Keratinocyte (primary cell): ENCODE measurements at places on chromosomes 3 and 15.

DNA sequence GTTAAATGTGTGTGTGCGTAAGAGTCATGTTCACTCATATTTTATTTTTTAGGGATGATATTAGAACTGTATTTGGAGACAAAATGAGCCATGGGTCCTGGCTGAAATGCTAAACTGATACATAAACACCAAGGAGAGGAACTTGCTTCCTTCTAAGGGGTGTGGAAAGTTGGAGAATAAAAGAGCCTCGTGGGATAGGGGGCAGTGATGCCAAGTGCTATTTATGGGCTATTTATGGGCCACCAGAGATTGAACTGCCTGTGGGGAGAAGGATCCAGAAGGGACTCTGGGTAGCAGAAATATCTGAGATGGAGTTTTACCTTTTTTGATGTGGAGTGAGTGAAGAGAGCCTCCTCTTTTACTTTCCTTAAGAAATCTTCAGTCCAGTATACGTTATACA, 1.8 kb upstream of the ARNT2 start:
- DNase-seq = no peak
- H3K4me3 ChIP-seq = no peak overlapping the region
- no peak overlapping the region for H3K27ac ChIP-seq
- no peaks in the 10 kb centered on the region for H3K36me3 ChIP-seq

DNA sequence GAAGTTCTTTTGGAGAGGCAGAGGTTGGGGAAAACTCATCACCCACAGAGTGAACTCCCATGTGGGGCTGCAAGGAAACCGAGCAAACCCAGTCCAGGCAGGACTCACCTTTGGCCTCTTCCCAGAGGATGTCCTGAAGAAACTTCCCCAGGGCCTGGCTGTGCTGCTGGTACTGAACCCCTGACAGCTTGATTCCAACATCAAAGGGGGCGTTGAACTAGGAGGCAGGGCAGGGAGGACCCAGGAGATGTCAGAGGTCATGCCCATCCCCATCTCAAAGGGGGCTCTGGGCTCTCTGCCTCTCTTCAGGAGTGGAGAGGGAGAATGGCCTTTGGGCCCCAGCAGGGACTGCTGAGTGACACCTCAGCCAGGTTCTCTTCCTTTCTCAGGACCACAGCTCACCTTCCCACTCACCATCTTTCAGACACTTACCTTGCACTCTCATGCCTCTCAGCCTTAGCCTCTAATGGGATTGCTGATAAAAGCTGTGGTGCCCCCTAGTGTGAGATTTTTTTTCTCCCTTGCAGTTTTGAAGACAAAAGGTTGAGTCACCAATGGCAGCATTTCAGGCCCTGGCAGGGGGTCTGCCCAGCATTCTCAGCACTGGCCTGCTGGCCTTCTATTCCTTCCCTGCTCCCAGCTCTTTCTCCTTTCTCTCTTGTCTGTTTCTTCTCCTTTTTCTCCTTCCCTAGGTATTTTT, 6.0 kb downstream of the GHRL start:
- no peak overlapping the region for H3K27ac ChIP-seq
- H3K4me3 ChIP-seq = no peak overlapping the region
- peaks cover 8% of the 10 kb centered on the region for H3K36me3 ChIP-seq
- DNase-seq = no peak
- peaks cover 5% of the 10 kb centered on the region for H3K4me1 ChIP-seq
- H3K27me3 ChIP-seq = no peaks in the 10 kb centered on the region

- no peaks in the 10 kb centered on the region for H3K36me3 ChIP-seq
- H3K4me1 ChIP-seq = no peaks in the 10 kb centered on the region
- DNase-seq = no peak
- no peaks in the 10 kb centered on the region for H3K27me3 ChIP-seq
- no peak overlapping the region for H3K27ac ChIP-seq
- no peak overlapping the region for H3K4me3 ChIP-seq
Observed at GRCh38 chr3:35305406-35305805, 333.9 kb upstream of the ARPP21 start.

DNA sequence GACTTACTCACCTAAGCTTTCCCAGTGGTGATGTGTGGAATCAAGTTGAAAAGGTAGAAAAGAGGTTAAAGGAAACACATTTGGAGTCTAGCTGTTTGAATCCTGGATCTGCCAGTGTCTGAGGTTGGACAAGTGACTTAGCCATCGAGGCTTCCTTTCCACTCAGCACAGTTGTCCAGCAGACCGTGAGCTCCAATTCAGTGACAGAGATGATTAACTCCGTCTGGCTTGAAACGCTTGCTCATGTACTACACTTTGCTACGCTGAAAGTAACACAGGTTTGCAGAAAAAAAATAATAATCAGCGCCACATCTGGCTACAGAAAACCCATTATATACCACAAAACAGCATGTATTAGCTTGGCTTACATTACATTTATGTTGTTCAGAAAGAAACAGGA, 364.9 kb upstream of the MCTP2 start:
- no peaks in the 10 kb centered on the region for H3K27me3 ChIP-seq
- no peak overlapping the region for H3K27ac ChIP-seq
- H3K4me3 ChIP-seq = no peak overlapping the region
- DNase-seq = no peak

DNA sequence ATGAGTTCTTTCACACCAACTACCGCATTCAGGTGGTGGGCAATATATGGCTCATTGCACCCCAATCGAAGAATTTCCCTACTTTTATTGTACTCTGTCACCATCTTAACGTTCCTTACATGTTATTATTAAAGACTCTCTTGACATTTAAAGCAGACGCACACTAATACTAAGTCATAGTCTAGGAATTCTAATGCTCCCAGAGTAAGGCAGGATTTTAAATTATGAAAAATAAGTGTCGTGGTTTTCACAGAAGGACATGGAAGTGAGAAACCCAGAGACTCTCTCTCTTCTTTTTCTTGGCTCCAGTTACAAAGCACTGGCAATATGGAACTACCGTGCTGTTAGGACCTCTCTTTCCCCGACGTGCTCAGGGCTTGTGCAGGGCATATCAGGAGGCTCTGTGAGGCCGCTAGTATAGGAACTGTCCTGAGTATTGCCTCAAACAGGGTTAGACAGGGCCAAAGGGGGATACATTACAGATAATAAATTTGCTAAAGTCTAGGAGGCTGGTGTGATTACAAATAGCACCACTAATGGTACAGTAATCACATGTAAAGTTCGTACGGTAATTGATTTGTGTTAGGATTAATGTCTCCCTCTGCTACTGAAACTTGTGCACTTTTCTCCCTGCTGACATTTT, 590.8 kb downstream of the FOXP1 start:
- H3K27me3 ChIP-seq = no peaks in the 10 kb centered on the region
- no peak overlapping the region for H3K27ac ChIP-seq
- no peak overlapping the region for H3K4me3 ChIP-seq
- H3K4me1 ChIP-seq = peaks cover 27% of the 10 kb centered on the region
- H3K36me3 ChIP-seq = no peaks in the 10 kb centered on the region

DNA sequence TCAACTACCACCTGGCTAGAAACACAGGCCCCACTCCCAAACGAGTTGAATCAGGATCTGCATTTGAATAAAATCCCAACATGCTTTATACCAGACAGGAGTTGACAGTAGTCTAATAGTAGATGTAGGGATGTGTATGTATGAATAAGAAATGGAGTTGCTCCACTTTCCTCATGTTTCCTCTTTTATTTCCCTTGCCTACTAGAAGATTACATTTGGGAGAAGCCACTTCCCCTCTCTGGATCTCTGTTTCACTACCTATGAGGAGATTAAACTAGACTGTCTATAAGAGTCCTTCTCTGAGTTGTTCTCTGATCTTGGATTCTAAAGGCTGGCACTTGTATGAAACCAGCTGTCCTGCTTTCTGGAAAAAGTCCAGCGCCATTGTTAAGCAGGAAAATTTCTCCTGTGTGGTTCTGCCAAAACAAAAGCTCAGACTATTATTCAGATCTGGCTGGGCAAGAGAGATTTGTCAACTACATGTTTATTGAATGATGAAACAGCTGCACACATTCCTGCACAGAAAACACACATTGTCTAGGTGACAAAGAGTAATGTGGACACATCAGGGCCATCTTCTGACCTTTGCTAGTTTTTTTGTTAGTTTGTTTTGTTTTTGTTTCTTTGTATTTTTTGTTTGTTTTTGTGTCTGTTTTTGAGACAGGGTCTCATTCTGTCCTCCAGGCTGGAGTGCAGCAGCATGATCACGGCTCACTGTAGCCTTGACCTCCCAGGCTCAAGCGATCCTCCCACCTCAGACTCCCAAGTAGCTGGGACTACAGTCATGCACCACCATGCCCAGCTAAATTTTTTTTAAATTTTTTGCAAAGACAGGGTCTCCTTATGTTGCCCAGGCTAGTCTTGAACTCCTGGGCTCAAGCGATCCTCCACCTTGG, 29.9 kb downstream of the ACP3 start:
- peak; percentile 44 for DNase-seq
- H3K36me3 ChIP-seq = no peaks in the 10 kb centered on the region
- no peaks in the 10 kb centered on the region for H3K27me3 ChIP-seq
- peaks cover 15% of the 10 kb centered on the region for H3K4me1 ChIP-seq
- H3K4me3 ChIP-seq = no peak overlapping the region

- H3K36me3 ChIP-seq = no peaks in the 10 kb centered on the region
- H3K4me3 ChIP-seq = no peak overlapping the region
- no peaks in the 10 kb centered on the region for H3K4me1 ChIP-seq
- H3K27me3 ChIP-seq = no peaks in the 10 kb centered on the region
Observed at GRCh38 chr3:27079427-27080257, 289.5 kb downstream of the NEK10 start.

- no peaks in the 10 kb centered on the region for H3K36me3 ChIP-seq
- no peak overlapping the region for H3K4me3 ChIP-seq
- DNase-seq = no peak
- H3K4me1 ChIP-seq = peaks cover 4% of the 10 kb centered on the region
- no peak overlapping the region for H3K27ac ChIP-seq
Observed at GRCh38 chr3:121752772-121753171, 3.2 kb upstream of the GOLGB1 start.

DNA sequence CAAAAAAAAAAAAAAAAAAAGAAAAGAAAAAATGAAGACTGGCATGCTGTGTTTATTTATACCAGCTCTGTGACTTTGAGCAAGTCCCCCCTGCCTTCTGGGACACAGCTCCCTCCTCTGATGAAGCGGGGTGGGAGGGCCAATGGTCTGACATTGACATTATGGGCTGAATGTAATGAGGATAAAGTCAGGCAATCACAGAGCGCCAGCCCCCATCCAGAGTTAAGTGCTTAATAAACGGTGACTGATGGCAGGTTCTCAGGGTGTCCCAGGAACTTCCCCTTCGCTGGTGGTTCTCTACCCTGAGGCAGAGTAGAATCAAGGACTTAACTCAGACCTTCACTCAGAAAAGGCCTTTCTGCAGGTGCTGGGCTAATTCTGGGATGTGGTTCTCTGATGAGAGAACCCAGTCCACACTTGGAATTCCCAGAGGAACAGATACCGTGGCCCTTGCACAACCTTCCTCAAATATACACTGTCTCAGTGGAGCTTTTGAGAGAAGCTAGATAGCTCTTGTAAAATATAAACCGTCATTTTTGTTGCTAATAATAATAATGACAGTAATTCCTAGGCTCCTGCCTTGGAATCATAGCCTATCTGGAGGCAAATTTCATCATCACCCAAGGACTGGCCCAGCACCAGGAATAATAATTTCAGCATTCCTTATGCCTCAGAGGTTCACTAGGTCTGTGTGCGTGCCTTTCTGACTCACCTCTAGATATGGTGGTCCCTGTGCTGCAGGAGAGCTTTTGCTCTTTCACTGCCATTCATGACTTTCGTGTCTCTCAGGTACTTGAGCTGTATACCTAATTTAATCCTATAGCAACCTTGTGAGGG, 115.8 kb downstream of the RPLP1 start:
- DNase-seq = no peak
- H3K4me3 ChIP-seq = no peak overlapping the region
- no peaks in the 10 kb centered on the region for H3K36me3 ChIP-seq
- H3K27me3 ChIP-seq = peaks cover 14% of the 10 kb centered on the region
- no peak overlapping the region for H3K27ac ChIP-seq
- no peaks in the 10 kb centered on the region for H3K4me1 ChIP-seq

GRCh38 chr3:128452678-128453275, 13.9 kb downstream of the DNAJB8 start:
- DNase-seq = no peak
- no peaks in the 10 kb centered on the region for H3K4me1 ChIP-seq
- no peak overlapping the region for H3K27ac ChIP-seq
- H3K27me3 ChIP-seq = peaks cover 48% of the 10 kb centered on the region
- no peaks in the 10 kb centered on the region for H3K36me3 ChIP-seq
- H3K4me3 ChIP-seq = no peak overlapping the region

DNA sequence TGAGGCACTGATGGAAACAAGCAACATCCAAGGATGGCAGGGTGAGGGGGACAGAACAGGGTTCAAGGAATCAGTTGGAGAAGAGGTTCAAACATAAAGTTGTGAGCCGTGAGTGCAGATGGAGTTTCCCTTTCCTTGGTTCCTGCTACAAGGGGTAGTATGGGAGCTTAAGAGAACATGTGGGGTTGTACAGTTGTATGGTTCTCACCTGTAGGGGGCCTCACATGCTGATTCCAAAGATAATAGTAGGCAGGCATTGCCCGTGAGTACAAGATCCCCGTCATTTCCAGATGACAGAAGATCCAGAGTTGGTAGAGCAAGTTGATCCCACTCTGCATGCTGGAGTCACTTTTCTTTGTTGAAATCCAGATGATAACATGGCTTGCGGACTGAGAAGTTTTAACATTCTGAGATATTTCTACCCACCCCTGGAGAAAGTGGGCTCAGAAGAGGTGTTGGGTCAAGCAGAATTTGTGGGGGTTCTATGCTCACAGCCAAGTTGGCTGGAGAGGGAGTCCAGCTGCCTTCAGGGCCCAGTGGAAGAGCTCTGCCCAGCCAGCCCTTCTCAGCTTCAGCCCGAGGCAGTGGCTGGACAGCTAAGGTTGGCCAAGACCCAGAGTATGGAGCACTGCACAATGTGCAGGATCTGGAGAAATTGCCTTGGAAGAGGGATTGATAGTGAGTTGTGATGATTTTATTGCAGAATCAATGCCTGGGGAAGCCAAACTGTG, 141.8 kb downstream of the THSD4 start:
- H3K36me3 ChIP-seq = peaks cover 38% of the 10 kb centered on the region
- DNase-seq = no peak
- H3K4me3 ChIP-seq = no peak overlapping the region
- peaks cover 4% of the 10 kb centered on the region for H3K4me1 ChIP-seq
- H3K27me3 ChIP-seq = no peaks in the 10 kb centered on the region

DNA sequence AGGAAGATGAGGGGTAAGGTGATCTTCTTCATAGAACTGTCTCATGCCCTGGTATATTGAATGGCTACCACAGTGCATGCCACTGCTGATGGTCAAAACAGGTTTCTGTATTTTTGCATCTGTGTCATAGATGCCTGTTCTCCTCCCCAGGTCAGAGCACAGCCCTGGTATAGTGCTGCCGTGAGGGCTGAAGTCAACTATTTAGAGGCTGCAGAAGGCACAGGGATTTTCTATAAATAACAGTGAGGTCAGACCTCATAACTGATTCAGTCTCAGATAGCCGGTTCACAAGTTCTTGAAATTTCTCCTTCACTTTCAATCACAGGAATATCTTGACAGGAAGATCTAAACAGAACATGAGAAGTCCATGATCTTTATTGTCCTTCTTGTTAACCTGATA, 99.2 kb upstream of the NUDT16 start:
- no peak overlapping the region for H3K27ac ChIP-seq
- no peaks in the 10 kb centered on the region for H3K27me3 ChIP-seq
- no peak overlapping the region for H3K4me3 ChIP-seq
- no peak for DNase-seq
- H3K36me3 ChIP-seq = no peaks in the 10 kb centered on the region

GRCh38 chr3:99499235-99500158, 138.9 kb upstream of the COL8A1 start:
- H3K4me1 ChIP-seq = peaks cover 18% of the 10 kb centered on the region
- no peaks in the 10 kb centered on the region for H3K27me3 ChIP-seq
- H3K27ac ChIP-seq = no peak overlapping the region
- no peaks in the 10 kb centered on the region for H3K36me3 ChIP-seq
- DNase-seq = peak; percentile 5
- H3K4me3 ChIP-seq = no peak overlapping the region
